Activated naive CD4-positive, alpha-beta T cell treated with anti-CD3 and anti-CD28 coated beads, Interleukin-2, amount 50 U/mL, for 16 hours (primary cell): ENCODE measurements at places on chromosomes 4 and X.

- no peak for DNase-seq
Measured at GRCh38 chr4:173214661-173215060, 46.0 kb downstream of the GALNT7 start.

GRCh38 chrX:16202943-16203342 is 35.7 kb downstream of the MAGEB17 start:
- DNase-seq = no peak

DNA sequence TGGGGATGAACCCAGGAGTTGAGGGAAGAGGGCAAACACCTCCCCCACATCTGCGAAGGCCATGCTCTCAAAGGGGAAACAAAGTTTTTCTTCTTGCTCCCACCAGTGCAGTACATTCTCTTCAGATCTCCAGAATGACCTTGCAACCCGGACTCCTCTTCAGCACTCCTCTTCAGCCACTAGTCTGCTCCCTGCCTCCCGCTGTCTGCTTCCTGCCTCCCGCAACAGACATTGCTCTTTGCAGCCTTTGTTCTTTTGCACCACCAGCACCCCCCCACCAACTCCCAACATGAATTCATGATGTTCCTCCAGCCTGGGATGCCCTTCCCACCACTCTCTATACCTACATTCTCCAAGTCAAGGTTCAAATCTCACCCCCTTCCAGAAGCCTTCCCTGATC is 32.1 kb downstream of the UTP14A start:
- DNase-seq = no peak

DNA sequence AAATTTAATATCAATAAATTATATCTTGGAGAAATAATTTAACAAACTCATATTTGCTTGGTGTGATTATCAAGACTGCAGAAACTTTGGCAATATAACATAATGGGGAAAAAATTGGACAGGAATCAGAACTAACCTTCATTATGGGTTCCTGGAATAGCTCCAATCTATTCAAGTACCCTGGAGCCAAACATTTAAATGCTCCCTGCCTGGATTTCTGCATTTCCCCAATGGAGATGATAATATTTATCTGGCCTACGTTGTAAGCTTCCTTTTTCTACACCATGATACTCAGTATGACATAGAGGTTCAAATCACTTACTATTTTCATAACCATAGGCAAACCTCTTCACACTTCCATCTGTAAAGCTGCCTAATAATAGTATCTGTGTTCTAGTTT is 326.8 kb downstream of the TRIML1 start:
- no peak for DNase-seq

GRCh38 chr4:89595125-89595789 is 241.7 kb downstream of the SNCA start:
- DNase-seq = no peak

DNA sequence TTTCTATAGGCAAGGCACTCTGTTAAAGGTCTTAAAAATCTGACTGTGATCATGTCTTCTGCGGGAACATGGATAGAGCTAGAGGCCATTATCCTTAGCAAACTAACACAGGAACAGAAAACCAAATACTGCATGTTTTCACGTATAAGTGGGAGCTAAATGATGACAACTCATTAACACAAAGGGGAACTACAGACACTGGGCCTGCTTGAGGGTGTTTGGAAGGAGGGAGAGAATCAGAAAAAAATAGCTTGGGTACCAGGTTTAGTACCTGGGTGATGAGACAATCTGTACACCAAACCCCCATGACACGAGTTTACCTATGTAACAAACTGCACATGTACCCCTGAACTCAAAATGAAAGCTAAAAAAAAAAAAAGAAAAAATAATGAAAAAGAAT is 12.1 kb downstream of the SLC7A11 start:
- DNase-seq = no peak

GRCh38 chr4:3634894-3635820 is 102.9 kb upstream of the LRPAP1 start:
- no peak for DNase-seq

DNA sequence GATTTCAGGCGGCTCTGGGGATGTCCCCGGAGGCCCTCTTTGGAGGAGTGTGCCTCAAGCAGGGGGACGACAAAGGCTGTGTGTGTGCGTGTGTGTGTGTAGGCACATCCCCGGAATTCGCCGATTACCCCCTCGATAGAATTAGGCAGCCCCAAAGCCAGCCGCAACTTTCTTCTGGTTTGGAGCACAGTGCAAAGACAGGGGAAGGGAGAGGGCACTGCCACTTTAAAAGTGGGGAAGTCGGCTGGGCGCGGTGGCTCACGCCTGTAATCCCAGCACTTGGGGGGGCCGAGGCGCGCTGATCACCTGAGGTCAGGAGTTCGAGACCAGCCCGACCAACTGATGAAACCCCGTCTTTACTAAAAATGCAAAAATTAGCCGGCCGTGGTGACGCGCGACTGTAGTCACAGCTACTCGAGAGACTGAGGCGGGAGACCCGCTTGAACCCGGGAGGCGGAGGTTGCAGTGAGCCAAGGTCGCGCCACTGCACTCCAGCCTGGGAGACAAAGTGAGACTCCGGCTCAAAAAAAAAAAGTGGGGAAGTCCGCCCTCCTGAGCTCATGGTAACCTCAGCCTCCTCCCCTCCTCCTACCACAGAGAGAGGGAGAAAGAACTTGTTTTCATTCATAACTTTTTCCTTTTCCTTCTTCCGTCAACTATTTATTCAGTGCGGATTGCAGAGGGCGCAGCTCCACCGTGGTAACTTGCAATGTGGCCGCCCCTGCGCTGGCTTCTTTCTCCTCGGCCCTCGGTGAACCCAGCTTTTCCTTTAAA is 2.4 kb downstream of the SPRY1 start:
- peak; percentile 53 for DNase-seq

DNA sequence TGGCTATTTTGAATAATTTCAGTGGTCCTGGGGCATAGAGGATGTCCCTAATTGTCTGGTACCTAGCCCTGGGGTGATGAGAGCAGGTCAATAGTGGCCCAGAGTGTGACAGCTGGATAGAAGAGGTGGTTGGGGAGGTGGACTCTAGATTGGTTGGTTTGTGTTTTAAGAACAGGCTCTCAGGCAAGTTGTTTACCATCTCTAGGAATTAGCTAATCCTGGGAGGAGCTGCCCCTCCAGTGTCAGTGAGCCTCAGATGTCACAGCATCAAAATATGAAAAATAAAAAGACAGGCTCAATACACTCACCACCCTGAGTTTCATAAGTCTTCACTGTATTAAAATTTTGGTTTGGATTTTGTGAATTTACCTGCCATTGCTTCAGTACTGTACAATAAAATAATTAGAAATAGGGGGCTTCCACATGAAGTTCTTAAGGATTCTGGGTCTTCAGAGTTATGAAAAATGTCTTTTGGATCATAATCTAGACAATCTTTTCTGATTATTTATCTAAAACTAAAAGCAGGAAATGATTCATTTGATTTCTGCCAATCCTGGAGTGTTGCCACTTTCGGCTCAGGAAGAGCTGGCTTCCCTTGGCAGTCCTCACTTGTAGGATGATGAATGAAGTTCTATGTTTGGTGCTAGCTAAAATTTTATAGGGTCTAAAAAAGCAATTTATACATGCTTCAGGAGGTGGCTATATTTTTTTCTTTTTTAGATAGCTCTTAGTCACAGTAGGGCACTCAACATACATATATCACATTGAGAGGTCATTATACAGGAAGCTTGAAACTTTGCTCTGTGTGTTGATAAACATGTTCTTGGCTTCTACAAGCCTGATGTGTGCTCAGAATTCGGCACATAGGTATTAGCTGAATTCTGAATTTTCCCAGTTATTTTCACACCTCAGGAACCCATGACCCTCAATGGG is 395.1 kb downstream of the RAB28 start:
- no peak for DNase-seq

DNA sequence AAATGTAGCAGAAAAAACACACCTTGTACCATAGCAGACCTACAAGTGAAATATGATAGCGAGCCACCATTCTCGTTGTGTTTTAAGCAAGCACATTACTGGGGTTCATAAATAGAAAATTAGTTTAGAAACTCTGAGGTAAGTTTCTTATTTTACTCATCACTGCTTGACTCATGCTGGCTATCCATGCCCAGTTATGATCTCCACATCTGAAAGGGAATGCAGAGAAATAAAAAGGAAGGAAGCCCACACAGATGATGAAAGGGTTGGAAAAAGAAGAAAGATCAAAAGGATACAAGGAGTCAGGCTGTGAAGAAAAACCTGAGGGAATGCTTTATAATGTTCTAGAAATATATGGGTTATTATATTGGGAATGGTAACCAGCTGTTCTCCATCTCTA is 54.5 kb downstream of the CAMK2D start:
- no peak for DNase-seq

GRCh38 chr4:93444860-93445259 is 383.7 kb upstream of the ATOH1 start:
- DNase-seq = no peak

GRCh38 chr4:158808399-158808798 is 39.6 kb downstream of the FNIP2 start:
- no peak for DNase-seq

DNA sequence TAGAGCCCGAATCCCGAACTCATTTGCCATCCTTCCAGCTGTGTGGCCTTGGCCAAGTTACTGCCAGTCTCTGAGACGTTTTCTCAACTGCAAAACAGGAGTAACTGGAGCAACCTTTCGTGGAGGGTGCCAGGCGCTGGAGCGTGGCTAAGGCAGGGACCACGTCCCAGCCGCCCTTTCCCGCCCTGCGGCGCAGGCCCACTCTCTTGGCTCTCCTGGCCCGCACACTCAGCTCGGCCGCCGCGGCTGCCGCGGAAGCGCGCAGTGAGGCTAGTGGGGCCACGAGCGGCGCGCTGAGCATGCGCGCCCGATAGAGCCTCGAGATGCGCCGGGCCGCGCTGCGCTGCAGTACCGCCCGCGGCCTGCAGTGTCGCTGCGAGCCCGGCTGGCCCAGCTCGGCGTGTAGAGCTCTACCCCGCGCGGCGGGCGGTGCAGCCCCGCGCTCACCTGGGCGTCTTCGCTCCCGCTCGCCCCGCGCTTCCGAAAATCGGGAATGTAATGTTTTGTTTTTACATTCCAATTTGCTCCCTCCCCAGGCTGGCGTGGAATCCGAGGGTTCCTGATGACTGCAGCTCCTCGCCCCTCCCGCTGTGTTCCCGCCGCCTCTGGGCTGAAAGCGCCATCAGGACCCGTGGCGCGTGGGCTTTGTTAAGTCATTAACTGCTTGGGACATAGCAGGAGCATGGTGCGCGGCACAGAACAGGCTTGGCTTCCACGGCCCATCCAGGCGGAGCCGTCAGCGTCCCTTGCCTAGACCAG is 4.0 kb upstream of the ZNF518B start:
- DNase-seq = peak; percentile 80

DNA sequence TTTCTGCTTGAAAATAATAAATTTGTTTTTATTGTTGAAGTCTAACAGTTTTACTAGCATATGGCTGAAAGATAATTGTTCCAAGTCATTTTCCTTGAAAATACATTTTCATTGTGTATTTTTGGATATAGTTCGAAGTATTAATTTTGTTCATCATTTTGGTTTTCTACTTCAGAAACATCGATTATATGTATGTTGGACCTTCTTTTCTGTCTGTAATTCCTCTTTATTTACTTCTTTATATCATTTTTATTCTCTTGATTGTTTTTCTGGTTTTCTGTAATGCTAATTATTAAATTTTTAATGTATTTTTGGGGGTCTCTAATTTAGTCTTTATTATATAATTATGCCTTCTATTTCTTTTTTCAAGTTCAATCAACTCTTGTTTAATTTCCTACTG is 407.1 kb upstream of the FRG1 start:
- DNase-seq = no peak

- DNase-seq = no peak
Measured at GRCh38 chr4:113026556-113026955, 22.9 kb upstream of the ANK2 start.

DNA sequence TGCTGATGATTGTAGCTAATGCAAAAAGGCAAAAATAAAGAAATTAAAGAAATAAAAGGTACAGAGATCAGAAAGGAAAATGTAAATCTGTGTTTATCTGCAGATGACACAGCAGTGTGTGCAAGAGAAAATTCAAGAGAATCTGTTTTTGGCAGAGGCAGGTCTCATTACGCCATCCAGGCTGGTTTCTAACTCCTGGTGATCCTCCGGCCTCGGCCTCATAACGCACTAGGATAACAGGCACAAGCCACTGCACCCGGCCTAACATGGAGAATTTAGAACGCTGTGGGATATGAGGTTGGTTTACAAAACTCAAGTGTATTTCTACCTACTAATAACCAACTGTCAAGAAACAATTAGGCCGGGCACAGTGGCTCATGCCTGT is 29.4 kb downstream of the CTBP1 start:
- no peak for DNase-seq

DNA sequence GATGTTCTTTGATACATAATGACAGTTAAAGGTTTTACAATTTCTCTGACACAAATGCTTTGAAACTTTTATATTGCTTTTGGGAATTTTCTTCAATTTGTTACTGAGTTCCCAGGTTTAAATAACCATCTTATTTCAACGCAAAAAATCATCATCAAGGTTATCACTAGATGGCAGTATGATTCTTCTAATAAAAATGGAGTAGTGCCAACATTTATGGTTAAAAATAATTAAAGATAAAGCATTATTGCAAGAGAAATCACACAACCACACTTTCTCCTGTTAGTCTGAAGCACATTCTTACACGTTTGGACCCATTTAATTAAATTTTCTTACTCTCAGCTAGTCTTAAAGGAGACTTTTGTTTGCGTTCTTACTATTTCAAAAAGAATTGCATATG is 611.3 kb upstream of the CPXCR1 start:
- DNase-seq = no peak

DNA sequence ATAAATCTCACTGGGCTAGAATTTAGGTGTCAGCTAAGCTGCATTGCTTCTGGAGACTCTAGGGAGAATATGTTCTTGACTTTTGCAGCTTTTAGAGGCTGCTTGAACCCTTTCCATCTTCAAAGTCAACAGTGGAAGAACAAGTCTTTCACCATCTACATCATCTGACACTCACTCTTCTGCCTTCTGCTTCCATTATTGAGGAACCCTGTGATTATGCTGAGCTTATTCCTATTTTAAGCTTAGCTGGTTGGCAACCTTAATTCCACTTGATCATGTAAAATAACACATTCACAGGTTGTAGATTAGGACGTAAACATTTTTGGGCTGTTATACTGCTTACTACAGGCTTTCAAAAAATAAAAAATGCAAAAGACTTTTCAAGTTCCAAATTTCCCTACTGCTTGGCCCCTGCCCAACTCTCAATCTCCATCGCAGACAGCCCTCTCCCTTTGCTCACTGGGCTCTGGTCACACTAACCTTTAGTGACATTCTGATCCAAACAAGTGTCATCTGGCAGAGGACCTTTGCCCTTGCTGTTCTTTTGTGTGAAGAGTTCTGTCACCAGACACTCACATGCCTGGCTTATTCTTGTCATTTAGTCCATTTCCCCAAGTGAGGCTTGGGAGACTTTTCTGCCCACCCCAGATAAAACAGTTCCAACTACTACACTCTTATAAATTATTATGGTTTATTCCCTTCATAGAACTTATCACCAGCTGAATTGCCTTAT is 1056.0 kb downstream of the STIM2 start:
- no peak for DNase-seq

DNA sequence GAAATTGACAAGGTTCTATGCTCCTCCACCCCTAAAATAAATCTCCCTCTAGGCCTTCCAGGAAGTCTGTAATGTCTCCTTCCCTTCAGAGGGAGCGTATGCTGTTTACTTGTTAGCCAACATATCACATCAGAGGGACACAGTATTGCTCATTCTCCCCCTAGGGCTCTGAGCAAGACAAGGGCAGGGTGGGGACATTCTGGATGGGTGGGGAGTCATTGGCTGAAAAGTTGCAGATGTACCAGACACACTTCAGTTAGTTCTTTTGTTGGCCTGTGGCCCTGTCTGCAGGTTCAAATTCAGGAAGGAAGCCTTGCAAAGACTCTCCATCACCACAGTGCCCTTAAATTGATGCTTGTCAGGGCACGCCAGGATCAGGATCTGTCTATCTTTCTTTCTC is 106.3 kb upstream of the TEX13D start:
- no peak for DNase-seq
